ENCODE measurements at places on chromosomes 5 and 9.

- no peak for DNase-seq
Measured at GRCh38 chr5:165410476-165410875, 1905.1 kb downstream of the MAT2B start.

DNA sequence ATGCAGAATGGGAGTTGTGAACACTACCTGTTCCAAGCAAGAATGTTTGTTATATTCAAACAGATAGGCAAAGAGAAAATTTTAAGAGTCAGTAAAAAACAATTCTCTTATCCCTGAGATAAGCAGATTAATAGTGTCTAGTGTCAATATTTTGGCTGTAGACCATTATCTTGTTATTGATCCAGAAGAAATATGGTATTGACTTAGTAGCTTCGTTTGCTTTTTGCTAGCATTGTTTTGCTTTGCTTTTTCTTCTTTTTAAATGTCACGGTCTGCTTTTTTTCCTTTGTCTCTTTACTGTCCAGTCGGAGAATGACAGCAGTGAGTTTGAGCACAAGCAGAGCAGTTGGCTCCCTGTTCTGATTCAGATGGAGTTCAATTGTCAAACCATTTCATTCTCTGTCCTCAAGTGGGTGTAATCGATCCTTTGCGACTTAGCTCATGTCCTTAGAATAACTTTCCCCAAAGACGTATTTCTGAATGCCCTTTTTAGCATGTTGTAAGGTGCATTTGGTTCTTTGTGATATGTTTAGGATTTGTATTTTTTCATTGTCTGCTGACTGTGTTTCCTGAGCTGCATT is 29.3 kb downstream of the FUBP3 start:
- DNase-seq: no peak

GRCh38 chr9:2338777-2339365 is 282.7 kb upstream of the VLDLR start:
- DNase-seq: no peak

- no peak for DNase-seq
Measured at GRCh38 chr5:102961671-102962070, 158.3 kb downstream of the GIN1 start.

Measured in neural crest cell (in vitro differentiated cells).